GM04503 (cell line): ENCODE measurements at places on chromosomes 16 and 17.

GRCh38 chr17:61397086-61397842 is 2.4 kb upstream of the TBX2 start:
- DNase-seq, result no peak

- no peak for DNase-seq
Measured at GRCh38 chr17:55098765-55099164, 130.2 kb downstream of the STXBP4 start.

- peak; percentile 9 for DNase-seq
Measured at GRCh38 chr17:78241277-78242023, 10.0 kb downstream of the TMEM235 start.

DNA sequence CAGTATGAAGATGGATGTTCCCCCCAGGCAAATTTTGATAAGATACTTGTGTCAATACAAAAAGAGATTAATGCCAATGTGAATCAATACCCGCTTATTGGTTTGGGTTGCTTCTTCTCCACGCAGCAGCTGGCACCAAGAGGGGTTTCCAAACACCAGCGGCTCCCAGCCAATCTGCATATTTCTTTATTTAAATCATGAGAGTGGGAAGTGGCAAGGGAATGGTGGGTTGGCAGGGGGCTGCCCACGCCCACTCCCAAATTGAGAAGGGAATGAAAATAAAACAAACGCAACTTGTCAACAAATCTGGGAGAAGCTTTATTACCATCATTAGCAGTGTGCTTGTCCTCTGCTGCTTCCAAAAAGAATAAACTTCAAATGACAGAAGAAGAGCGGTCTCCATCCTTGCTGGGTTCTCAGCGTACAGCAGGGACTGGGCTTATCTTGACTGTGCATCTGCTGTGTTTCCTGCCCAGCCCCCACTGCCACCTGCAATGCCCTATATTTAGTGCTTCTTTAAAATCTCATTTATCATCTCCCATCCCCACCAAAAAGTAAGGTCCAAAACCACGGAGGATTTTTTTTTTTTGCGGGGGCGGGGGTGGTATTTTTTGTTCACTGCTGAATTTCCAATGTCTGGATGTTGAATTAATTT is 34.9 kb upstream of the C16orf78 start:
- DNase-seq, result no peak

DNA sequence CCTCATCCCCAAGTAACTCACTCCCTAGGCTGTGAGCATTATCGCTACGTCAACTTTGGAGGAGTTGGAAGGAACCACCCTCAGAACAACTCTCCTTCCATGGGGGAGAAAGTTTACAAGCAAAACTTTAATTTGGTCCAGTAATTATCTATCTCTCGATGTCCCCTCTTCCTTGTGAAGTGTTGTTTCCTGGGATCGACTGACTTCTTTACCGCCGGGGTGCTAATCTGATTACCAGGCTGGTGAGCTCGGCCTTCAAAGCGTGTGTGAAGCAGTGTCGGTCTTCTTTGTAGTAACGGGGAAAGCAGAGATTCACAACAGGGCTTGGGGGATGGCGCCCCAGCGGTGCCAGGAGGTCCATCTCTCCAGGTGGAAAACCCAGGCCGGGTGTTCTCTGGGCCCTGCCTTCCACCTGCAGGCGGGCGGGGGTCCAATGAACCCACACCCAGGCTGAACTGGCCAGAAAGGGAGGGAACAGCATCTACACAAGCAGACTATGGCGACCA is 14.5 kb upstream of the FOXF1 start:
- no peak for DNase-seq

- DNase-seq, result peak; percentile 59
Measured at GRCh38 chr17:40303009-40303657, 5.8 kb upstream of the RARA start.

GRCh38 chr17:40909755-40910154 is 24.7 kb upstream of the KRT20 start:
- peak; percentile 71 for DNase-seq

DNA sequence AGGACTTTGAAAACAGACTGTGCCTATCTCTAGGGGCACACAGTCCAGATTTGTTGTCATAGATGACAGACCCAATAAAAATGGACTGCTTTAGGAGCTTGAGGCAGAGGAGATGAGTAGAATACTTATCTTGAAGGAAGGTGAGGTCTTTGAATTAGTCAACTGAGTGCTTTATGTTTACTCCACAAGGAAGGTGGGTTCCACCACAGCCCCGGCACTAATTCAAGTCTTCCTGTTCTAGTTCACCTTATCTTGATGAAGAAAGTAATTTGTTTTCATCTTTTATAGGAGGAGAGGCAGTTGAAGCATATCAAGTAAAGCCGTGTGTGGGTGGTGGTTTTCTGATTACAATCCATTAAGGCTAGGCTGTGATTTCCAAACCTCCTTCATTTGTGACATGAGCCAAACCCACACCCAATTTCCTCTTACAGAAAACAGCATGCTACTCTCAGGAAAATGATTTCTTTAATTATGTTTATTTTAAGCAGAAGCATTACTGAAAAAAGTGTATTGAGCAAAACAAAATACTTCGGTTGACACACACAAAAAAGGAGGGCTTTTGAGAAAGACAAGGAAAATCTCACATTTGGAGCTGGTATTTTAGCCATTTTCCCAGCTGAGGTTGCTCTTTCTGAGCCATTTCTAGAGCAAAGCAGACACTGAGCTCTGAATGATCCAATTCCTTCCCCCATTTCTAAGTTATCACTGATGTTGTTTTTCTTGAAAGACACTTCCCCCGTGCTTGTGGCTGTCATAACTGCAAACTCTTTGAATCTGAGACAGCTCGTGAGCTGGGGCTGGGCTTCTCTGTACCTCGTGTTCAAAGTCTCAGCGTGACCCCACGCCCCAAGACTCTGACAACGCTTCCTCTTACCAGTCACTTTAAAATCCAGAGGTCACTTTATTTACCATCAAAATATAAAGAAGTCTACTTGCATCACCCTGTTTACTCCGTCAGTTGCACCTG is 35.4 kb downstream of the CDRT15 start:
- no peak for DNase-seq

DNA sequence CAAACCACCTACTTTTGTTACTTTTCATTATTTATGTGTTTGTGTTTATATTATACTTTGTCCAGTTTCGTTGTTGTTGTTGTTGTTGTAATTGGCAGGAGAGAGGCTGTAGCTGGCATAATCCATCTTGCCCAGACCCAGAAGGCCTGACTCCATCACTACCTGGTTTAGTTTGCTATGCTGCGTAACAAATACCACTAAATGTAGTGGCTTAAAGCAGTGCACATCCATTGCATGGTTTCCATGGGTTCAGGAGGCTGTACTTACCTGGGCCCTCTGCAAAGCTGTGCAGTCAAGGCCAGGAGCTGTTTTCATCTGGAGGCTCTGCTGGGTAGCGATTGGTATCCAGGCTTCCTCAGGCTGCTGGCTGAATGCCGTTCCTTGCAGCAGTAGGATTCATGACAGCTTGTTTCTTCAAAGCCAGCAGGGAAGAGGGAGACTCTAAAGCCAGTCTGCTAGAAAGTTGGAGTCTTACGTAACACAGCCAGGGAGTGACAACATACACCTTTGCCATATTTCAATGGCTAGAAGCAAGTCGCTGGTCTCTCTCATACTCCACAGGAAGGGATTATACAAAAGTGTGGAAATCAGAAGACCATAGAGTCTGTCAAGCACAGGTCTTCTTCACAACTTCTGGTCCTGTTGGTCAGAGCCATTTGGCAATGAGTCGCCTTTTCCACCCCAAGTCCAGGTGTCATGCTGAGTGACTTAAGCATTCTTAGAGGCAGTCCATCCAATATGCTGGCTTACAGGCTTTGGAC is 41.1 kb downstream of the TNRC6C start:
- no peak for DNase-seq

DNA sequence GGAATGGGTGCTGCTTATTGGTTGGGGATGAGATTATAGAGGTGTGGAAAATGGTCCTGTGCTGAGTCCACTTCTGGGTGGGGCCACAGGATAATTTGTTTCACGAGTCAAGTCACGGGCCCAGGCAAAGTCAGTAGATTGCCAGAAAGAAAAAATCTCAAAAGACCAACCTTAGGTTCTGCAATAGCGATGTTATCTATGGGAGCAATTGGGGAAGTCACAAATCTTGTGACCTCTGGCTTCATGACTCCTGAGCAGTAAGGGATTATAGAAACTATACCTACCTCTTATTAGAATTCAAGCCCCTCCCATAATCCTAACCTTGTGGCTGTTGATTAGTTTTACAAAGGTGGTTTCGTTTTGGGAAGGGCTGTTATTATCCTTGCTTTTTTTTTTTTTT is 31.4 kb downstream of the WWP2 start:
- no peak for DNase-seq

GRCh38 chr17:39014795-39015545 is 47.8 kb upstream of the FBXO47 start:
- no peak for DNase-seq

DNA sequence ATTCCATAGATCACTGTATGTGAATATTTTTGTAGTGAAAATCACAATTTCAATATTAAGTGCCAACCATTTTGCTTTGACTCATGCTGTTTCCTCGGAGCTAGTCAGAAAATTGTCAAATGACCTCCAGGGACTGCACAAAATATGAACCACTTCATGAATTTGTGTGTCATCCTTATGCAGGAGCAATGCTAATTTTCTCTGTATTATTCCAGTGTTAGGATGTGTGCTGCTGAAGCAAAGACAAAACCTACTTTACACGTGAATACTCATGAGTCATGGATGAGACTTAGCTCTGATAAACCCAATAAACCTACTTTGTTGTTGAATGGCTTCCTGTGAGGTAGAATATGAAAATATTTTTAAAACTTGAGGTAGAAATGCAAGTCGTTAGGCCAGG is 65.2 kb downstream of the SHCBP1 start:
- no peak for DNase-seq

- DNase-seq, result no peak
Measured at GRCh38 chr16:67169011-67169451, 1.3 kb upstream of the NOL3 start.

- DNase-seq, result no peak
Measured at GRCh38 chr16:56480776-56481467, 29.6 kb downstream of the OGFOD1 start.

GRCh38 chr17:15966183-15966878 is 21.4 kb downstream of the ADORA2B start:
- DNase-seq, result no peak

- no peak for DNase-seq
Measured at GRCh38 chr16:26930786-26931581, 135.7 kb upstream of the C16orf82 start.

DNA sequence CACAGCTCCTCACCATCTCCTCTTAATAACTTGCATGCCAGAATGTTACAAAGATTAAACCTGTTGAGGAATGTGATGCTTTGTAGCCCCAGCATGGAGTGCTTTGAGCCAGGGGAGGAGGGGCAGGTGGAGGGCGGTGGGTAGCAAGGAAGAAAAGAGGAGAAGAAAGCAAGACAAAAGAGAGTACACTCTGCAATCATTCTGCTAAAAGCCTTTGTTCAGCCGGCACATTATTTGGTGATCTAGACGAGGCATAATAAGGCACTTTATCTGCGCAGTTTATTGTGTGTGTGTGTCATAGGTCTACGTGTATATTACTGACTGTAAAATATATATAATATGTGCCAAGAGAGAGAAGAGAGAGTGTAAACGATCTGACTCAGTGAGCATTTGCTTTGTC is 139.1 kb downstream of the SOX9 start:
- DNase-seq, result no peak

DNA sequence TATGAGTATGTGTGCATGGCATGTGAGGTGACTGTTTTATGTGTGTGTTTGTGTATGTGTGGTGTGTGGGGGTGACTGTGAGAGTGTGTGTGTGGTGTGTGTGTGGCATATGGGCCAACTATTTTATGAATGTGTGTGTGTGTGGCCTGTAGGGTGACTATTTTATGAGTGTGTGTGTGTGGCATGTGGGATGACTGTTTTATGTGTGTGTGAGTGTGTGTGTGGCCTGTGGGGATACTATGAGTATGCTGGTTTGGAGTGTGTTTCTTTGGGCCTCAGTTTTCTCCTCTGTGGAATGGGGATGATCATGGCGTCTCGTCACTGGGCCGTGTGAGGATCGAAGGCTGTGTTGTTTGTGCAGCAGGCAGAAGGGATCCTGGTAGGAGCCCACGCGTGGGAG is 152.1 kb upstream of the PLCG2 start:
- DNase-seq, result no peak

DNA sequence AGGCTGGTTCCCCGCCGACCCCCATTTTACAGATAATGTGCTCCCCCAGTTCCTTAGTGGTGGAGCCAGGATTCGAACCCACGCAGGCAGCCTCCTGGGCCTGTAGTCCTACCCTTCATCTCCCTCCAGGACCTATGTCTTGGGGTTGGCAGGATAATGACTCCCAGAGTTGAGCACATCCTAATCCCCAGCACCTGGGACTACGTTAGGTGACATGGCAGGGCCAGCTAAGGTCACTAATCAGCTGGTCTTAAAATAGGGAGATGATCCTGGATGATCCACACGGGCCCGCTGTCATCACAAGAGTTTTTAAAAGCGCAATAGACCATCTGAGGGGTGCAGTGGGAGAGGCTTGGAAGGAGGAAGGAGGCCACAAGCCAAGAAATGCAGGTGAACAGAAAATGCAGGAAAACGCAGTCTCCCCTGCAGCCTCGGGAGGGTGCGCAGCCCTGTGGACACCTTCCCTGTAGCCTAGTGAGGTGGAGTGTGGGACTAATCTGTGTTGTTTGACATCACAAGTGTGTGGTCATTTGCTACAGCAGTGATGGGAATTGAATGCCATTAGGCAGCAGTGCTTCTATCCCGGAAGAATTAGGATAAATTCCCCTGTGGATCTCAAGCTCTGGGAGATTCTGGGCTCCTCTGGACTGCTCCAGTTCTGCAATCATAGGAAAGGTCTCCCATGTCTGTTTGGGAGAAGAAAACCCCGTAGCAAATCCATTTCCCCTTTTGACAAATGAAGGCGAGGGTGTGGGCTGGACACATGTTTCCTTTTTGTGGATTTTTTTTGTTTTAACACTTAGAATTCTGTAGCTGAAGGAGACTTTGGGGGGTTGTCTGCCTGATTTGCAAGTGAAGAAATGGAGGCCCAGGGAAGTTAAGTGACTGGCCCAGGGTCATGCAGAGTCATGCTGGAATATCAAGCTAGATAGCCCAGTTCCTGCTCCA is 297.7 kb downstream of the SEC14L1 start:
- no peak for DNase-seq
